ENCODE measurements at places on chromosomes 2 and 18. TPM values are rescaled to one million over a fixed set of nuclear protein-coding genes. Genes with fewer than 3 reads are reported as not detected.

- DNase-seq, result no peak
- H3K36me3 ChIP-seq, result no peaks in the 10 kb centered on the region
- H3K27me3 ChIP-seq, result no peaks in the 10 kb centered on the region
- H3K4me3 ChIP-seq, result no peak overlapping the region
- no peak overlapping the region for H3K27ac ChIP-seq
Measured at GRCh38 chr2:225334514-225334913, 65.0 kb upstream of the NYAP2 start.

DNA sequence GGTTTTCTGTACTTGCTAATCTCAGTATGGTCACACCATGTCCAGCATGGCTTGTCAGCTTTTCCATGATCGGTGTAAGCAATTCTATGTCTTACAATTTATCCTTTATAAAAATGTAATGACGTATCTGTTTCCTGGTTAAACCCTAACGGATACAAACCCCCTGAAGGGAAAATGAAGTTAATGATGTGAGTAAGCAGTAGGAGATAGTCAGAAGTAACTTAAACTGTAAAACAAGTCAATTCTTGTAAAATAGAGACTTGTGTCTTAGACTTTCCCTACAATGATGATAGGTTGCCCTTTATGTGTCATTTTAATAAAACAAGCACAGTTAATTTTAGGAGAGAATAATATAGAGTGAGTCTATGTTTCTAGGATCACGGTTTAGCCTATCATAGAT, 1365.9 kb upstream of the SLC39A10 start:
- no peak overlapping the region for H3K27ac ChIP-seq
- no peaks in the 10 kb centered on the region for H3K27me3 ChIP-seq
- no peaks in the 10 kb centered on the region for H3K4me1 ChIP-seq
- H3K36me3 ChIP-seq, result no peaks in the 10 kb centered on the region
- H3K4me3 ChIP-seq, result no peak overlapping the region
- DNase-seq, result no peak

DNA sequence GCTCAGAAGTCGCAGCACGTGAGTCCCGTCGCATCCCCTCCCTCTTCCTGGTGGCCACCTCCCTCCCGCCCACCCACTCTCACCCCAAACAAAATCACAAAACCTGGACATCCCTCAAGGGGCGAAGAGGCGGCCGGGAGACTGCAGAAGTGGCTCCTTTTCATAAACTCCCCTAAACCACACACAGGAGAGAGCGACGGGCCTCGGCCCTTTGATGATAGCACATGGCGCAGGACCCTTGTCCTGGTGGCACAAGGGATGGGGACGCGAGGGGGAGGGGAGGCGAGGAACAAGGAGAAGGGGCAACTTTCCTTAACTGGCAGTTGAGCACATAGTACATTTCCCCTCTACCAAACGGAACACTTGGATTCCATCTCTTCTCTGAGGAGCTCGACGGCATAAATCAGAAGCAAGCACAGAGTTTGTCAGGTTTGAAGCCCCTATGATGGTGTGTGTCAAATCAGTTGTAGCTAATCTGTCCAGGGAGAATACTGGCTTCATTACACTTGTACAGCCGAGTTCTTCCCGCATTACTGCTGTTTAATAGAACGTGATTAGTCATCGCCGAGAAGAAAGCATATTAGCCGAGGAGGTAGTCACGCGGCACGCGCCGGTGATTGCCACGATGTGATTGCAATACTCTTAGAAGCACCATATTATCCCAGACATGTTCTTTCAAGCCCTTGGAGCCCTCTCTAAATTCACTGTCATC, 43.8 kb downstream of the GBX2 start:
- H3K36me3 ChIP-seq, result no peaks in the 10 kb centered on the region
- H3K4me3 ChIP-seq, result no peak overlapping the region
- no peaks in the 10 kb centered on the region for H3K4me1 ChIP-seq

DNA sequence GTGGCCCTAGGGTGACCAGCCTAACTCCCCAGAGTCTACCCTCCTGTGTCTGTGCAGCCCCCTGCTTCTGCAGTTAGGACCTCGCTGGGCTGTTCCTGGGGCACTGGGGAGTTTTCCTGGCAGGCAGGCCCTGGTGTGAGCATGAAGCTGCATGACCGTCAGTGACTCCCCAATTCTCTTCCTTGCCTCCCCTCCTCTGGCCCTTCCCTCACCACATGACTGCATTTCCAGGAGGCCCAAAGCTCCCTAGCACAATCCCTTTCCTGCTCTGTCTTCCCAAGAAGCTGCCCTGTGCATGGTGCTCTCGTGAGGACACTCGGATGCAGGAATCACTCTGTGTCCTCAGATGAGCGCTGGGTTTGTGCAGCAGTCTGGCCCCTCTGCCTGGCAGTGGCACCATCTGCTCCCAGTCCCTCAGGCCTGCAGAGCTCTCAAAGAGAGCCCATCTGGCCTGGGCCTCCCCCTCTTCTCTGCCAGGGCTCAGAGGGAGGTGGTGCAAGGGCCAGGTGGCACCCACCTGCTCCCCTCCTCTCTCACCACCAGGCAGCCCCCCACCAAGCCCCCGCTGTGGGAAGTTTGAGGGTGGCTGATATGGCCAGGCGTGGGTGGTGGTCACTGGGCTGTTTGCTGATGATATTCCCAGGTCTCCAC, 125.6 kb upstream of the HS6ST1 start:
- peaks cover 9% of the 10 kb centered on the region for H3K4me1 ChIP-seq
- H3K27me3 ChIP-seq, result no peaks in the 10 kb centered on the region
- no peaks in the 10 kb centered on the region for H3K36me3 ChIP-seq
- H3K4me3 ChIP-seq, result no peak overlapping the region
- no peak for DNase-seq
- no peak overlapping the region for H3K27ac ChIP-seq

GRCh38 chr2:199572571-199572970, 114.8 kb upstream of the SATB2 start:
- no peaks in the 10 kb centered on the region for H3K36me3 ChIP-seq
- no peak overlapping the region for H3K4me3 ChIP-seq
- no peak overlapping the region for H3K27ac ChIP-seq
- DNase-seq, result no peak
- H3K27me3 ChIP-seq, result no peaks in the 10 kb centered on the region

DNA sequence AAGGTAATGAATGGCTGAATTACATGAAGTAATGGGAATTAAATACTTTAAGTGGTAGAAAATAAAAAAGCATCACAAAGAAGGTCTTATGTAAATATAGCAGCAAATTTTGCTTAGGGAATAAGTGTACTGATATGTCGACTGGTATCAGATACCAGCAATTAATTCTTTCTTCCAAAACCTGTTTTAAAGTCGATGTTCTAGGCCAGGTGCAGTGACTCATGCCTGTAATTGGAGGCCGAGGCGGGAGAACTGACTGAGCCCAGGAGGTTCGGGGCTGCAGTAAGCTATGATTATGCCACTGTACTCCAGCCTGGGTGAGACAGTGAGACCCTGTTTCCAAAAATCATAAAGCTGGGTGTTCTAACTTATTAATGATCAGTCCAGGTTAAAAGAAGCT, 30.3 kb downstream of the SP3 start:
- no peak overlapping the region for H3K27ac ChIP-seq
- no peak for DNase-seq
- H3K4me3 ChIP-seq, result no peak overlapping the region
- no peaks in the 10 kb centered on the region for H3K36me3 ChIP-seq
- H3K27me3 ChIP-seq, result no peaks in the 10 kb centered on the region

DNA sequence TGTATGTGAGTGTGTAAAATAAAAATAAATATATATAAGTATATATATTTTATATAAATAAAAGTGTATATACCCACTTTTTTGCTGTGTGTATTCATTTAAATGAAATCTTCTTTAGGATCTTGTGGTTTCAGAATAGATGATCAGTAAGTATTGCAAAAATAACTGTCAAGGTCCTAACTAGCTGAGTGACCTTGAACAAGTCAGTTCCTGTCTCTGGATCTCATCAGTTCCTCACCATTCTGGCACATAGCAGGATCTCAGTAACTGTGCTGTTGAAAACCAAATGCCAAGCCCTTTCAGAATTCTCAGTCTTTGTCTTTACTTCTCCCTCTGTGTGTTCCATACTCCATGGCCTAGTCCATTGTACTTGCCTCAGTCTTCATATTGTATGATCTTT, 115.3 kb upstream of the CXCR4 start:
- no peaks in the 10 kb centered on the region for H3K36me3 ChIP-seq
- DNase-seq, result no peak
- no peaks in the 10 kb centered on the region for H3K4me1 ChIP-seq

DNA sequence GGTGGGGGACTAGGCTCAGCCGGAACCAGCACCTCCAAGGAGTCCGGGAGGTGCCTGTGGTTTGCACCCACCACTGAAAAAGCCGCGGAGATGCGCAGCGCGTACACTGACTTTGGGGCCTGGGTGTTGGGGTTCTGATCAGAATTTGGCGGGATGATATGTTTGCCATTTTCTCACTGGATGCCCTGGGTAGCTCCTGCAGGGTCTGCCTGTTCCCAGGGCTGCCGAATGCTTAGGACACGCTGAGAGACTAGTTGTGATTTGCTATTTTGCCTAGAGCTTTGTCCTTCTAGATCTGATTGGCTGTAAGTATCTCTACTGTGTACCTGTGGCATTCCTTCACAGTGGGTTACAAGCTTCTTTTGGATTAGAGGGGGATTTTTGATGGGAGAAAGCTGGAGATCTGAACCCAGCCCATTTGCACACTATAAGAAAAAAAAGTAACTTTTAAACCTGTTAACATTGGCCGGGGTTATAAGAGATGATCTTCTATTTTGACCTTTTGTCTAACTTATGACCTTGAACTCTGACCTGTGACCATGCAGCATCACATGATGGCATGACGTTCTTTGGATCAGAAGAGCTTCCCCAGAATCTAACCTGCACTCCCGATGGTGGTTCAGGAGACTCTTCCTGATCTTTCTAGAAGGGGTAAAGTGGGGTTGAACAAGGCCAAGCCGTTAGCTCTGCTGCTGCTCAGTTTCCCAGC, 1.6 kb downstream of the KCNE4 start:
- peak overlapping the region; percentile 47 for H3K4me3 ChIP-seq
- no peak for DNase-seq
- peak overlapping the region; percentile 71 for H3K27ac ChIP-seq

DNA sequence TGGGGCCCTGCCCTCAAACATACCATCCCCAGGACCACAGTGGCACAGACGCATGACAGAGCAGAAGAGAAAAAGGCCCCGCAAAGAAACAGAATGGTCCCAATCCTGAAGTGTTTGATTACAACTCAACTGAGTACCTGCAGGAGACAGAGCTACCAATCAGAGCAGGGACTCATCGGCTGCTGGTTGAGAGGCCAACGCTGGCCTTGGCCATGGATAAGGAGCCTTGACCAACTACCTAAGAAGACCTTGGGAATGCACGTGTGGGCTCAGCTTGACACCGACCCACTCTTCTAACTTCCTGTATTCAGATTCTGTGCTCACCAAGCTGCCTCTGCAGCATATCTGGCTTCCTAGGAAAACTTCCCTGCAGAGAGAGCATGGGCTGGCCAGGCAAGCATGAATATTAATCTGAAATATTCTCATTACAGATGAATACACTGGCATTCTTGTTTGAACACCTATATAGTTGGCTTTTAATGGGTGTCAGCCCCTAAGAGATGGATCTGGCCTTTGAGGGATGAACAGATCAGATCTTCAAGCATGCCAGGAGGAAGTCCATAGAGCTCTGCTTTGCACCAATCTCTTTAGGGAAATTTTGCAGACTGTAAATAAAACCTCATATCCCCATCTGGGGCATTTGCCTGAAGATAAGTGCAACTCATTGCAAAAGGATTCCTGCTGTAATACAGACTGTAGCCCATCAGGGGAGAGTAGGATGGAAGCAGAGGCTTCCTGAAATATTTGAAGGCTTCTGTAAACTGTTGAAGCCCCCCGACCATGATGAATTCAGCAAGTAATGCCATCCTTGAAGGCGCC, 135.4 kb downstream of the BCL2 start:
- no peak overlapping the region for H3K27ac ChIP-seq
- no peak for DNase-seq
- no peaks in the 10 kb centered on the region for H3K36me3 ChIP-seq
- peaks cover under 1% of the 10 kb centered on the region for H3K4me1 ChIP-seq
- H3K27me3 ChIP-seq, result no peaks in the 10 kb centered on the region

DNA sequence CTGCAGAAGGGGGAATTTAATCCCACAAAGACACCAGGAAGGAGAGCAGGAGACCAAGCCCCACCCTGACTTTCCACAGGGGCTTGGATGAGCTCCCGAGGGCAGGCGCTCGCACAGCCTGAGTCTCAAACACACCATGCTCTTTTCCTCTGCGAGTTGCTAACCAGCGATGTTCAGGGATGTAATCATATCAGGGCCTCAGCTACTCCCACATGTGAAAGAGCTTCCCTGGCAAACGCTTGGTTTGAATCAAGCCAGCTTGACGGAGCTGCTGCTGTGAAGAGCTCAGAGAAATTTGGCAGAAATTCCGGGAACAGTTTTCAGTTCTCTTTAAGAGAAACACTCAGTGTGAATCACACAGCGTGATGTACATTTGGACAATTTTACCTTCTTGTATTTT, 385.8 kb downstream of the GALR1 start:
- H3K4me1 ChIP-seq, result no peaks in the 10 kb centered on the region
- no peak for DNase-seq
- no peak overlapping the region for H3K4me3 ChIP-seq

DNA sequence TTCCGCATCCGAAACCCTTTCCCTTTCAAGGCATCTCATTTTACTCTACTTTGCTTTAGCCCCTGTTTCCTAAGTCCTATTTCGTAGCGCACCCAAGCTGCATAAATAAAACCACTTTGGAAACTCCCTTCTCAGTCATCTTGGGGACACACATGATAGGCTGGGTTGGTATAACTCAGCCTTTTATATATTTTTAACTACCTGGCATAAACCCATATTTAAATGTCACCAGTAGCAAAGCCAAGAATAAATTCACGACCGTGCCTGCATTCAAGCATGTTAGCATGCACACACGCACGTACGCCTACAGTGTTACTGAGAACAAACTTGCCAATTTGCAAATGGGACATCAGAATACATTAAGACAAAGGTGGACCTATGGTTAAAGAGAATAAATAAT, 564.7 kb upstream of the PIK3C3 start:
- H3K4me1 ChIP-seq, result no peaks in the 10 kb centered on the region
- H3K36me3 ChIP-seq, result no peaks in the 10 kb centered on the region
- H3K4me3 ChIP-seq, result no peak overlapping the region

GRCh38 chr2:98541489-98541888, 66.8 kb downstream of the COA5 start:
- H3K4me3 ChIP-seq, result no peak overlapping the region
- H3K27ac ChIP-seq, result no peak overlapping the region
- H3K4me1 ChIP-seq, result no peaks in the 10 kb centered on the region
- no peaks in the 10 kb centered on the region for H3K36me3 ChIP-seq
- no peaks in the 10 kb centered on the region for H3K27me3 ChIP-seq

The TSPYL6 gene
- not detected for total RNA-seq

The TMEM150A gene
- total RNA-seq, result 40.0 TPM

The ATP6V1B1 gene
- 38.2 TPM for total RNA-seq

The FOXI3 gene
- total RNA-seq, result not detected

The SERPINB13 gene
- not detected for total RNA-seq

The STON1 gene
- total RNA-seq, result 35.1 TPM

Measured in breast epithelium (tissue), 4 donors.